ENCODE measurements at places on chromosomes 12 and 14.

- no peak for DNase-seq
Measured at GRCh38 chr14:53034688-53035230, 83.9 kb upstream of the FERMT2 start.

DNA sequence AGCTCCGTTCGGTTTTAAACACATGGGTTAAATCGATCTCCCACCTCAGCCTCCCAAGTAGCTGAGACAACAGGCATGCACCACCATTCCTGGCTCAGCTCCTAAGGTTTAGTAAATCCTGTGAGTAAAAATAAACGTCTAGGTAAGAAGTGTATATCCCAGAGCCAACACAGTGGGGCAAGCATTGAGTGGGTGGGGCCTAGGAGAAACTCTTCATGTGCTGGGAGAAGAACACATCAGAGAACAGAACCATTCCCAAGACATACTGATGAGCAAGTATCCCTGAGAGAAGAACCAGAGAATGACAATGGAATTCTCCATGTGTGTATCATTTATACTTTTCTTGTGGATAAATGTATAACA is 86.3 kb downstream of the SEC23A start:
- DNase-seq: no peak

DNA sequence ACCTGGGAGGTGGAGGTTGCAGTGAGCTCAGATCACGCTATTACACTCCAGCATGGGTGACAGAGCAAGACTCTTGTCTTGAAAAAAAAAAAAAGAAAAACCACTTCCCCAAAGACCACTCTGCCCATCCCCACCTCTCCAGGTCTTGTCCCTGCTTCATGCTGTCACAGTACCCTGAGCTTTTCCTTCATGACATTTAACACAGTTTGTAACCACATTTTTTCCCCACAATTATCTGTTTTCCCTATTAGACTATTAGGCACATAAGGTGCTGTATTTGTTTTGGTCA is 6.9 kb downstream of the HECTD1 start:
- DNase-seq: no peak

DNA sequence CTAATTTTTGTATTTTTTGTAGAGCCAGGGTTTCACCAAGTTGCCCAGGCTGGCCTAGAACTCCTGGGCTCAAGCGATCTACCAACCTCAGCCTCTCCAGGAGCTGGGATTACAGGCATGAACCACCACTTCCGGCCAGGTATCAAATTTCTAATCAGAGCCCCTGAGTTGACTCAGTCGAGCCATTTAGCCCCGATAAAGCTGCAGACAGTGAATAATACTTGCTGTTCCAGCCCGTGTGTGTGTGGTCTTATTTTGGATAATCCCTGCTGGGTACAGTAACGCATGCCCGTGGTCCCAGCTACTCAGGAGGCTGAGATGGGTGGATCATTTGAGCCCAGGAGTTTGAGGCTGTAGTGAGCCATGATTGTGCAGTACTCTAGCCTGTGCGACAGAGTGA is 57.0 kb downstream of the TEAD4 start:
- no peak for DNase-seq

GRCh38 chr14:53975444-53975843 is 18.8 kb upstream of the BMP4 start:
- DNase-seq: no peak

DNA sequence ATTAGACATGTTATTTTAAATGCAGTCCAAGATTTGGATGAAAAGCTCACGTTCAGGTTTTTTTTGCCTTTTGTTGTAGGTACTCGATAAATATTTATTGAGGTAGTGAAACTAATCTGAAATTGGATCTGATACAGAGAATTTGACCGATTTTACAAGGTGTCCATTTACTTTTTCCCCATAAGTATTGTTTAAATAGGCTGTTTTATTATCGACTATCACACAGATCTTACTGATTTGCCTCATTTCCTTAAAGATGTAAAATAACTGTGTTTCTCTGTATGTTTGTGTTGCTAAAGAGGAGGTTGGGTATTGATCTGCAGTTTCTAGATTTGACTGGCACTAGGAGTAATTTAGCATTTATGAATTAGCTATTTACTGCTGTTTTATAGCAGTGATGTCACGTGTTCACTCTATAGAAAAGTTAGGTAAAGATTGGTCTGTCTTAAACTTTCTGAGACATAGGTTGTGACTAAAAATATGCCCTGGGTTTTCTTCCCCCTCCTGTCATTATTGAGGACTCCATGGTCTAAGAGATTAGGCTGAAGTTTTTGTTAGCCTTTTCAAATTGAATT is 3.5 kb downstream of the RAP1B start:
- no peak for DNase-seq

GRCh38 chr12:49366096-49366651 is 1.1 kb upstream of the SPATS2 start:
- DNase-seq: no peak

DNA sequence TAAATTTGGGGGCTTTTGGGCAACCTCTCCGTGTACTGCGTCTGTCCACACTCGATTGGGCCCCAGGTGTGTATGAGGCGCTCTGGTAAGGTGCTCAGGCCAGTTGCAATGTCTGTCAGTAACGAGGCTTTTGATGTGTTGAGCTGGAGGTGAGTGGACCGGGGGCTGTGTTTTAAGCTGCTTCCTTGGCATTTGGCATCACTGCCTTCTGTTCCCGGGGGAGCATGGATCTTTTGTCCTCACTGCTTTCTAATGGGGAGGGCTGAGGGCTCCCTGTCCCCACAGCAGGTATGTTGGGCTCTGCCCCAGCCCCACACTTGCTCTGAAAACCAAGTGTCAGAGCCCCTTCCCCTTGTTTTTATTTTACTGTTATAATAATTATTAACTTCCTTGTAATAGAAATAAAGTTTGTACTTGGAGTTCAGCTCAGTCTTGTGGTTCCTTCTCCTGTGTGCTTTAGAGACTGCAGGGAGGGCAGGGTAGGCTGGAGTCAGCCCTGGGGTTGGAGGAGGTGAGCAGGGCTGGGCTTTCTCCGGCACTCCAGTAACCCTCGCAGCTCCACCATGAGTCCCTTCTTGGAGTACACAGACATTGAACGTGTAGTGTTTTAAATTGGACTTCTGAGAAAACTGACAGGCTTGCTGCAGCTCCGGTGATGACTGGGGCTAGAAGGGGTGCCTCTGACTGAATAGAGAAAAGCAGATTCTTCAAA is 28.0 kb downstream of the TRAFD1 start:
- DNase-seq: no peak

DNA sequence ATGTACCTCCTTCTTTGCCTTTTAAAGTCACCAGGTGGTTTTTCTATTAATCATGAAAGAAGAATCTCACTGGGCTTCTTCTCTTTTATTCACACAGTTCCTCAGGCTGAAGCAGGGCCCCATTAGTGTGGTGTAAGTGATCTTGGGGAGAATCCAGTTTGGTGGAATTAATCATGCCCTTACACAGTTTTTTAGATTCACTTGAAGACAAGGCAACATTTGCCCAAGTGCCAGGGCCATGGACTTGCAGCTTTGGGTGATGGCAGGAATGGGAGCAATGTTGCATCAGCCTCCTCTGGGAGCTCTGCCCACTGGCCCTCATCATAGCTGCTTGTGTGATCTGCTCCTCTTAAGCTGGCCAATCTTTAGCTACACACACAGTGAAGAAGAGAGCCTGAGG is 33.8 kb downstream of the KCNK10 start:
- no peak for DNase-seq

DNA sequence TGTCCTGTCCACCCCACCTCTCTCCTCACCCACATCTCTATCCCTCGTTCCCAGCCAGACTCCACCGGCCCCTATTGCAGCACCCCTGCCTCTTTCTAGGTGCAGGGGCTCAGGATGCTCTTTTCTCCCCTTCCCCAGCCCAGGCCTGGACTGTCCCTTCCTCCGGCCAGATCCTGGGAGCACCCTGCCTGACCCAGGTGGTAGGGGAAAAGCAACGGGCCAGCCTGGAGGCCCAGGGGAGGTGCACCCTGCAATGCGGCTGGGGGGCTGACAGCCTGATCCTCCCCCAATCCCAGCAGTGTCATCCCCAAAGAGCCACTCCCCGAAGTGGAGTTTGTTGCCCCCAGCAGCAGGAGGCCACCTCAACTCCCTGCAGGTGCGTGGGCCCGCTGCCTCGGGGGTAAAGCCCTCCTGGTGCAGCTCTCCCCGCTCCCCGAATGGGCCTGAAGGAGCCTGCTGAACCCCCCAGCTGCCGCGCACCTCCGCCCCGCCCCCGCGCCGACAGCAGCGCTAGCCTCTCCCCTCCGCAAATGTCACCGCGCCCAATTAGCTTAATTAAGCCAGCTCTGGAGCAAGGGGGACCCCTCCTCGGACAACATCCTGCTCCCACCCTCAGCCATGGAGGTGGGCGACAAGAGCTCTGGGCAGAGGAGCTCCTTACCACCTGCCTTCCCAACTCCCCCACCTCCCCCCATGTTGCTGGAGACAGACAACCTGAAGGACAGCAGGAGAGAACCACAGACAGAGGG is 4.7 kb downstream of the NXPH4 start:
- no peak for DNase-seq

DNA sequence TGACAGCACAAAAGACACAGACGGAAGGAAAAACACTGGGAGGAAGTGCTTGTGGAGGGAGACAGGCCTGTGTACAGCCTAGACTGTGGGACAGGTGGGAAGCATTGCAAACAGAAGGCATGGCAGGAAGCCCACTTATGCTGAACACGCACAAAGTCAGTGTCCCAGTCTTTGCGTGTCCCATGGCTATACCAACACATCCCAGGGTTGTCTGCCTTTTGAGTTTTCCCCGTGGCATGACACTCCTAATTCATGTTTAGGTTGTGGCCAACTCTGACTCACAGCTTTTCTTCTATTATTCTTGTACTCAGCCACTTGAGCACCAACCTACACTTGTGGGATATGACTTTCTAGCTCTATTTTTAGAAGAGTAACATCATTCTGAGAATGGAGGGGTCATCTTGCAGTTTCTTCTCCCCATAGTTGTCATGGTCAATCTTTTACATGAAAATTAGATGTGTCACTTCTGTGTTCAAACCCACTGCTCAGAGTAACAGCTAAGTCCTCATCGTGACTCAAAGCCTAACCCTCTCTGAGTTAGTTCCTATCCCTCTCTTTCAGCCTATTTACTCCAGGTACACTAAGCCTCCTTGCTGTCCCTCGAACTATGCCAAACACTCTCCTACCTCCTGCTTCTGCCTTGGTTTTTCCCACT is 27.5 kb upstream of the JPH4 start:
- DNase-seq: no peak

DNA sequence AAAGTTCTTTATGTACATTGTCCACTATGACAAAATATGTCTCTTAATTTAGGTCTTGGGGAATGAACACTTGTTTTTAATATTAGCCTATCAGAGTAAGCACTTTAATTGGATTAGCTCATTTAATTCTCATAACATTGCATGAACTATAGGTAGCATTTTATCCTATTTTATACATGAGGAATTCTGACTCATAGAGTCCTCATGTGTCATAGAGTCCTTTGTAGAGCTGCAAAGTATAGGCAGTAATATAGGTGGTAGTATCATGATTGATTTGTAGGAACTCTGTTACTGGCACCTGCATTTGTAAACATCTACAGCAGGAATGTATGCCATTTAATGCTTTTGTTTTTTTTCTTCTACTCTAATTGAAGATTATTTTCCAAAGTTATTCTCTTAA is 96.0 kb downstream of the GPHN start:
- DNase-seq: no peak

DNA sequence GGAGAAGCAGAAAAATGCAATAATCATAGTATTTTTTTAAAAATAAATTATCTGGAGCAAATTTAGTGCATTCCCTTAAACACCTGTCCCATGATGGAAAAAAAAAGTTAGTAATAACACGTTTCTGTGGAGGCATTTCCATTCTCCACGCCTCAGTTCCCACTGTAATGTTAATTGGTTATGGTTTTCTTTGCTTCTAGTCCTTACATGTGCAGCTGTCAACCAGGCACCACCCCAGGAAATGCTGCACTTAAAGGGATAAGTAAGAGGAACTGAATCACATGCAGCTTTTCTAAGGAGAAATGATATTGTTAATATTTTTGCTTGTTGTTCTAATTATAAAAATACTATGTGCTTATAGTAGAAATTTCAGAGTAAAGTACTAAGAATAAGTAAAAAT is 240.3 kb downstream of the ZFP36L1 start:
- no peak for DNase-seq

GRCh38 chr12:53102883-53103807 is at the start of gene SOAT2:
SOAT2 (plus strand) TSS chr12:53103486; CDS start chr12:53103578, 92 bp downstream.
- no peak for DNase-seq

DNA sequence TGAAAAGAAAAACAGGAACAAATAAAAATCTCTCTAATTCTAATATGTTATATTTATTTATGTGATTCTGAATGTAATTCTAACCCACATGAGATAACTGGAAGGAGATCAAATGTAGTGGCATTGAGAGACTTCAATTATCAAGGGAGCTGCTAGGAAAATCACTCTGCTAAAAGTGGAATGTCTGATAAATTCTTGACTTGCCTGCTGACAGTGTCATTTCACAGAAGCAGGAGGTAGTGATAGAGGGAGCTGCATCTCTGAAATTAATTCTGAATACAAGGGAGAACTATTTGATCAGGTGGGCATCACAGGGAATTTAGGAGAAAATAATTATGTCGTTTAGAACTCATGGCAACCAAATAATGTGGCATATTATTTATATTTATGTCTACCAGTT is 303.6 kb downstream of the BCAT1 start:
- no peak for DNase-seq

GRCh38 chr12:28611115-28611435 is 420.8 kb downstream of the CCDC91 start:
- DNase-seq: no peak

- no peak for DNase-seq
Measured at GRCh38 chr14:106691601-106692291, 1165.4 kb downstream of the TMEM121 start.

- DNase-seq: no peak
Measured at GRCh38 chr14:95140060-95140858, 17.1 kb downstream of the DICER1 start.

DNA sequence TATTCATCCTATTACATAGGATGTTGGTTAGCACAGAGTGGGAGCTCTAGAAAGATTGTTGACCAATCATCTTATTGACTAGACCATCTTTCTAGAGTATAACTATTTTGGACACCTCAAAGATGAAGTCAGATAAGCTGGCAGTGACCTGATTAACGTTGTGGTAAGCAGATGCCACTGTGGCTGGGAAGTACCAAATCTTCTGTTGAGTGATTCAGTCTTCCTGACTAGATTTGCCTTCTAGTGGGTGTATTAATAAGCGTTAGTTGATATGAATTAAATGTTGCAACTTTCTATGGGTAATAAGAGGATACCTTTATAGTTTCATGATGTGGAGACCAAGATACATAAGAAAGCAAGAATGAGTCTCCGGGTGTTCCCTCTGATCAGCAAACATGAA is 51.2 kb upstream of the HELB start:
- no peak for DNase-seq

- DNase-seq: peak; percentile 55
Measured at GRCh38 chr12:10361084-10361483, 28.8 kb downstream of the KLRK1 start.

GRCh38 chr14:68752271-68753006 is 40.4 kb downstream of the ZFP36L1 start:
- no peak for DNase-seq
